Posterior vena cava (tissue), 2 donors: ENCODE measurements at places on chromosomes 3 and 15. TPM values are rescaled to one million over a fixed set of nuclear protein-coding genes. Genes with fewer than 3 reads are reported as not detected.
A peak's percentile ranks its signal among the peaks of the same experiment; 100 is the strongest.

DNA sequence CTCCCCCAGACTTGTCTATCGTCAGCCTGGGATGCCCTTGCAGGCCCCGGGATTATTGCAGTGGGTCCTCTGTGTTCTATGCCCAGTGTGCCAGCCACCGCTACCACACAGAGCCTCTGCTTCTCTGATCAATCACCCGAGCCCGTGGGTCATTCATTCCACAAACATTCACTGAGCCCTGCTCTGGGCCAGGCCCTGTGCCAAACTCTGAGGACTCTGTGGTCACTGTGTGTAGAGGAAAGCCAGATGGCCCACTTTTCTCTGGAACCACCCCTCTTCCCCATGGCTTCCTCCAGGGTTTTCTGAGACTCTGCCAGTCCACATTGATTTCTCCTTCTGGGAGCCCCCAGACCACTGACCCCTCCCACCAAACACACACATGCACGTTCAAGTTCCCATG is 55.5 kb downstream of the BSN start:
- DNase-seq = peak; percentile 4

- DNase-seq = no peak
Observed at GRCh38 chr3:121918779-121919483, 24.7 kb downstream of the SLC15A2 start.

DNA sequence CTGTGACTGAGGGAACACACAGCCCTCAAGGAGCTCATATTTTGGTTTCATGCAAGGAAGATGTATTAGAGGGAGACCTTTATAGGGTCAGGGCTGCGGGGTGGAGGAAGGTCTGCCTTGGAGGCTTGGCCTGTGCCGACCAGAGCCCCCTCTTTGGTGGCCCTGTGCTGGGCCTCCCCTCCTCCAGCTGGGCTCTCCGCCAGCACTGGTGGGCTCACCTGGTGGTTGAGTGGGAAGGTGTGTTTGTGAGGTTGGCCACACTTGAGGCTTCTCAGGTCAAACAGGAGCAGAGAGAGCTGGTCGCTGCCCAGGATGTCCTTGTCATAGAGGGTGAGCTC is 2.6 kb downstream of the PLA2G4F start:
- DNase-seq = no peak

DNA sequence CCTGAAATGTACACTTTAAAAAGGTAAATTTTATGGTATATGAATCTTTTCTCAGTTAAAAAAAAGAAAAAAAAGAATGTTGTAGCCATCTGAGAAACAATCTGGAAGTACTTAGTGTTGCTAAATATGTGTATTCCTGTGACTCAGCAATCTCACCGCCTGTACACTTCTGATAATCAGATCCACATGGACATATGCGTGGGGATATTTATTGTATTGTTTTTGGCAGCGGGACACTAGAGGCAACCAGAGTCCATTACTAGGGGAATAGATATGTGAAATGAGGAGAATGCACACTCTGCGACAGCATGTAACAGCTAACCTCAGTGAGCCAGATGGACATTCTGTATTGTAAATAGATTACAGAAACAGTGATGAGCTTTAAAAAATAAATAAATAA is 65.4 kb downstream of the AQP9 start:
- DNase-seq = no peak

DNA sequence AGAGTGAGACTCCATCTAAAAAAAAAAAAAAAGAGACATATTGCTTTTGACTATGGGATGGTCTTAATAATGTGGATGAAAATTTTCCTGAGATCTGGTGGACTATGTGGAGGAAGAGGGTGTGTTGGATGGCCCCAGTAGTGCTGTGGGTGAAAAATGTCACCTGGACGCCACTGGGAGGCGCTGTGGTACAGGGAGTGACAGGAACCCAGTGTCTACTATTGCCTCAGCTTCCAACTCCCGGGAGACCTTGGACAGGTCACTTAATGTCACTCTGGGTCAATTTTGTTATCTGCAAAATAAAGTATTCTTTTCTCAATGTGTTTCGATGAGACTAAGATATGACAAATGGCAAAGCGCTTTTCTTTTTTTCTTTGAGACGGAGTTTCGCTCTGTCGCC is 27.7 kb upstream of the DCP1A start:
- DNase-seq = peak; percentile 83

DNA sequence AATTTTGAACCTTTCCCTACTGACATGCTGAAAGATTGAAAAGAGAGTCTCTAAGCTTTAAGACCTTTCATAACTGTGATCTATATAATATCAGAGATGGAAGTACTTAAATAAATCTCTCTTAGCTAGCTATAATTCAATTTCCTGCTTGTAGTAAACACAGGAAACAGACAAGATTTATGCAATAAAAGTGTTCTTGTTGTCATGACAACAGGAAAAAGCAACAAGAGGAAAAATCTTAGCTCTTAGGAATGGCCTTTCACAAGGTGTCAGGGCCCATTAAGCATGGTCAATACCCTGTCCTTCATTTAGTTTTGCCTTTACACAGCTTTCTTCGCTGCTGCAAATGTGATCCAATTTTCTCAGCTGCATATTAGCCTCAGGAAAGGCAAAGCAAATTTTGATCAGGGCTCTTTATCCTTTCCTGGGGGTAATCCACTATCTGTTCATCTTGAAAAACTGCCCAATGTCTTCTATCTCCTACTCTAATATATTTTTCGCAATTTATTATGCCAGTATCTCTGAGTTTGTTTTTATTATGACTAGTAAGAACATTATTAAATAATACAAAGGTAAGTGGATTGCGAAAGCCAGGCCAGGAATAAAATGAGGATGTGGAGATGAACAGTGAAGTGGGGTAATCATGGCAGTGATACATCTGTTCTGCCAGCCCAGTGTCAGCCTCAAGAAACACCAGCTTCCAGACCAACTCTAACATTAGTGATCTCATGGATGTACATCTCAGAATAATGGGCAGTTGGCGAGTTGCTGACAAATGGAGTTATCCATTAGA is 28.7 kb downstream of the SIDT1 start:
- no peak for DNase-seq

DNA sequence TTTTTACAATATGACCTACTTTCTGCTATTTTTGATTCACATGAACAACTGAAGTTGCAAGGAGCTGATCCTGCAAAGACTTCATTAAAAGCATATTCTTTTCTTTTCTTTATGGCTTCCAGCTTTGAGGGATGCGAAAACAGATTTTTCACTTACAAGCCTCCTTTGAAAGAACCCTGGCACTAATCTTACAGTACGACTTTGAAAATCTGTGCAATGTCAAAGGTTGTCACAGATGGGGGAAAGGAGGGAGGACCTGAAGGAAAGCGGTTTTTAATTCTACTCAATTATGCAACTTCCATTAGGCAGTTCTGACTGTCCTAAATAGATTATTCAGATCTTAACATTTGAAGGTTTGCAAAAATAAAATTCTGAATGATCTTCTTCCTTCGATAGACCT is 130.5 kb downstream of the TNIK start:
- DNase-seq = no peak

The SPTBN5 gene
- total RNA-seq = 0.71 TPM

- no peak for DNase-seq
Observed at GRCh38 chr3:185270262-185270955, 16.6 kb upstream of the EHHADH start.

GRCh38 chr3:128146201-128146600 is 7.1 kb upstream of the EEFSEC start:
- DNase-seq = no peak

- DNase-seq = no peak
Observed at GRCh38 chr15:94135486-94136147, 95.7 kb upstream of the MCTP2 start.

The XIRP1 gene
- total RNA-seq = 0.23 TPM

- no peak for DNase-seq
Observed at GRCh38 chr15:101483462-101483861, 6.0 kb downstream of the PCSK6 start.

The ATP13A5 gene
- not detected for total RNA-seq

DNA sequence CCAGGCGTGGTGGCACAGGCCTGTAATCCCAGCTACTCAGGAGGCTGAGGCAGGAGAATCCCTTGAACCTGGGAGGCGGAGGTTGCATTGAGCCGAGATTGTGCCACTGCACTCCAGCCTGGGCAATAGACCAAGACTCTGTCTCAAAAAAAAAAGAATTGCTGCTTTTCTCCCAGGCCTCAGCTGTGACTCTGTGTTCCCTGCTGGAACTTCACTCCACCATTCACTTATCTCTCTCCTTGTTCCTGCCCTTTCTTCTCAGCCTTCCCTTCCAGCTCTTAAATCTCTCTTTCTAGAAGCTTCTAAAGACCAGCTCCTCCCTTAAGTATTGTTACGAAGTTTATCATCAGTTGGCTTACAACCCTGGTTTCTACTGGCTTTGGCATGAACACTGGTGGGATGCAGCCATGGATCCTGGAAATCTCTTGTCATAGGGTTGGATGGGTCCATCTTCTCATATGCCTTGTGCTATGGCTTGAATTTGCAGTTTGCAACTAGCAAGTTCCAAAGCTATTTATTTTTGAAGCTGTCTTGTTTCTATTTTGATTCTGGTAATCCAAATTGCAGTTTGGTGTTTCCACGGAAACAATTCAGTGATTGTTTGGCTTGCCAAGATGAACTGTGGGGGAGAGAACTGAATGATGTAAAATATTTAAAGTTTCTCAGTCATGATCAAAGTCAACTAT is 10.5 kb downstream of the C3orf62 start:
- no peak for DNase-seq

GRCh38 chr3:98930413-98930812 is 28.9 kb upstream of the DCBLD2 start:
- DNase-seq = no peak

DNA sequence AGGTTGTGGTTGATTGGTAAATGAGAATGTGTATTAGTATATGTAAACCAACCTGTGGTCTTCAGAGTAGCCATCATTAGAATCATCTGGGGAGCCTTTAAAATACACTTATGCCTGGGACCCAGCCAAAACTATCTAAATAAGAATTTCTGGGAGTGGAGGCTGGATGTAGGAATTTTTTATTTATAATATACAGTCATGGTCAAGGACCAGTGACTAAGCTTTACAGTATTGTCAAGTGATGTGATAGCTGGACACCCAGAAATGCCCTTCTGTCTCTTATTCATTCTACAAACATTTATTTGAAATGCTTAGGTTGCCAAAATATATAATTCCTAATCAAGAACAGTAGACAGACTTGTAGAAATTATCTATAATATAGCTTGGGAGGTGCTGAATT is 132.2 kb downstream of the MBNL1 start:
- DNase-seq = no peak

- no peak for DNase-seq
Observed at GRCh38 chr3:51709675-51710074, 2.8 kb downstream of the GRM2 start.

GRCh38 chr3:69214241-69214640 is 91.8 kb upstream of the LMOD3 start:
- no peak for DNase-seq

The WDR72 gene
- total RNA-seq = not detected

The KLHL40 gene
- not detected for total RNA-seq

DNA sequence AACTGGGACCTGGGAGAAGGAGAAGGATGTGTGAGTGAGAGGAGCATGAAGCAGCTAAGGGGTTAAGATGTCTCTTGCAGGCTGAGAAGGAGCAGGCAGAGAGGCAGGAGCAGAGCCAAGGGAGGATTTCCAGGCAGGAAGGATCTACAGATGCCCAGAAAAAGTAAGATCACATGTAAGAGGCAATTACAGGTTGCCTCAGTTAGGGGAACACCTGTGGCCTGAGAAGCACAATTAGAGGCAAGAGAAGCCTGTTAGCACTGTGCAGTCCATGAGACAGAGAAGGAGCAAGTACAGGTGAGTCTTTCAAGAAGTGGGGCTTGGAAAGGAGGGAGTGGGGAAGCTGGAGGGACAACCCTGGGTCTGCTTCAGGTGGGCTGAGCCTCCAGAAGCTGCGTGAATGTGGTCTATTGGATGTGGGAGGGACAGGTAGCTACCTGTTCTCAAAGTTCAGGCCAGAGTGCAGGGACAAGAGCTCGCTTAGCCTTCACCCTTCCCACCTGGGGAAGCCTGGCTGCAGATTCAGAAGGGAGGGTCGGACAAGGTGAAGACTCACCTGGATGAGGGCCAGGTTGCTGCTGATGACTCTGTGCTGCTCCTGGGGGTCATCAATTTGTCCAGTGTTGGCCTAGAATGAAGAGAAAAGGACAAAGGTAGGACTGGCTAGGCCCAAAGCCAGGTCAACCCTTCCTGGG is 50.7 kb downstream of the SLC41A3 start:
- peak; percentile 38 for DNase-seq

DNA sequence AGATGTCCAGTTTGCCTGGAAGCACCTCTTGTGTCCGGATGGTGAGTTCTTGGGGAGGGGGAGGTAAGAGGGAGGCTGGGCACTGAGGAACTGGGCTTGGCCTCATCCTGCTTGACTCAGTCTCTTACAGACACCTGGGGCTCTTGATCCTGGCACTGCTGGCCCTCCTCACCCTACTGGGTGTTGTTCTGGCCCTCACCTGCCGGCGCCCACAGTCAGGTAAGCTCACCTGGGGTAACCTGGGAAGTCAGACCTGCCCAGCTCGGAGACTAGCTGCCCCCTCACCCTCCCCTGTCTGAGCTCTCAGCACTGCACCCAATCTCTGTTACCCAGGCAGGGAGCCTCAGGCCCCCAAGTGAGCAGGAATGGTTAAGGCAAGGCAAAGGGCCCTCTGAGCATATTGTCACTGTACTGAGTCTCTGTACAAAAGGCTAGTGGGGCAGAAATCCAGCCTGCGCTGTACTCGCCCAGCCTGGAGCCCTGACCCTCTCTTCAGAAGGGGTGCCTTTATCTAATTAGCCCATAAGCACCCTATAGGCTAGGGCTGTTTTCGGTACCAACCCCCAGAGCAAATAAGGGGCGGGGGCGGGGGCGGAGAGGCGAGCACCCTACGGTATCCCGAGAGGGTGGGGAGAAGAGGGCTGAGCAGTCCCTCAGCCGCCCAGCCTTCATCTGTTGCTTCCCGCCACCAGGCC is 2.2 kb upstream of the IL17RC start:
- no peak for DNase-seq

- DNase-seq = no peak
Observed at GRCh38 chr15:58243070-58243469, 104.9 kb downstream of the AQP9 start.

DNA sequence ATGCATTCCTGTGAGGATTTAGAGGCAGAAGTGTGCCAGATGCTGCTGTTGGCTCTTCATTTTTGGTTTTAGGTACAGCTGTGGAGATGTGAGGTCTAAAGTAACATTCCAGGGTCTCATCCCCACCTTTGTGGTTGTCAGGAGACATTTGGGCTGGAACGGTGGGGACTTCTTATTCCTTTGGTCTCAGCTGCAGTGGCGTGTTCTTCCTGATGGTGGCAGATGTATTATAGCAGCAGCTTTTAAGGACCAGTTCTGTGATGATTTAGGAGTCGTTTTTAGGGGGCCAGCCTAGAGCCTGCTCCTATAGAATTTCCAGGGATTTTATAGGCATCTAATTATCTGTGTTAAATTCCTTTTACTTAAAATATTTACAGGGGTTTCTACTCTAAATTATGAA is 221.0 kb upstream of the EOMES start:
- DNase-seq = no peak

The HRG gene
- total RNA-seq = not detected

The HIGD2B gene
- not detected for total RNA-seq

The GCSAM gene
- total RNA-seq = 0.37 TPM

- DNase-seq = no peak
Observed at GRCh38 chr3:113736548-113737089, 9.4 kb downstream of the NAA50 start.

GRCh38 chr3:183272791-183273190 is 19.7 kb downstream of the B3GNT5 start:
- no peak for DNase-seq

- no peak for DNase-seq
Observed at GRCh38 chr3:120275618-120276017, 9.4 kb downstream of the GPR156 start.
